ENCODE measurements at places on chromosomes 3 and 15.

GRCh38 chr15:80136854-80137253, 15.9 kb upstream of the FAH start:
- DNase-seq, result no peak

DNA sequence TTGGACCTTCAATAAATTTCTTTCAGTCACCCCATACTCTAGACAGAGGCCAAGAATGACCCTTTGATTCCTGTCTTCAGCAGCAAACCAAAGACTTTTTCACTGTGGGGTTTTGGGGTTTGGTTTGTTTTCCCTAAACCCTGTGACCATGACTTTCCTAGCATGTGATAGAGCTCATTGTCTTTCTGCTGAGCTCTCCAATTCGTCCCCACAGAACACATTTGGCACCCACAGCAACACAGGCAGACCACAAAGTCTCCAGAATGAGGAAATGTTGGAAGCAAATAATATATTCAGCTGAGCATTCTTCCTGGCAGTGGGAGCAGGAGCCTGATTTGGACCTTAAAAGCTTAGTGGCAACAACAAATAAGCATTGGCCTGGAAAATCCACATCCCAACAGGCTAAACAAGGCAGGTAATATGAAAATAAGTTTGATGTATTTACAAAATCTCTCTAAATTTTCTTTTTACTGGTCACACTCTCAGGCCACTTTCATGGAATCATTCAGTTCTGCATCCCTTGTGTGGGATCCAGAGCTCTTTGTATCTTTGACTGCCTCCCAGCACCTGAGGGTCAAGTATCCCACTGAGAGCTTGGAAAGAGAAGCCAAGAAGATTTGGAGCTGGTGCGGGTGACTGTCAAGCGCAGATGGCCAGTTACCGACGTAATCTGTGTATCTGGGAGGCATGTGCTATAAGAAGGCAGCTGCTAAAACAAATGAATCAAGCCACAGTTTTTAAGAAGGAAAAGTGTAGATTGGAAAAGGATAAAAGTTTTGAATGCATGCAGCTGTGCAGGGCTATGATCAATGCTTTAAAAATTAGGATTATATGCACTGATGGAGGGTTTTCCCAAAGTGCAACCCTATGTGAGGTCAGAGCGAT, 36.5 kb upstream of the CPB1 start:
- DNase-seq, result no peak

DNA sequence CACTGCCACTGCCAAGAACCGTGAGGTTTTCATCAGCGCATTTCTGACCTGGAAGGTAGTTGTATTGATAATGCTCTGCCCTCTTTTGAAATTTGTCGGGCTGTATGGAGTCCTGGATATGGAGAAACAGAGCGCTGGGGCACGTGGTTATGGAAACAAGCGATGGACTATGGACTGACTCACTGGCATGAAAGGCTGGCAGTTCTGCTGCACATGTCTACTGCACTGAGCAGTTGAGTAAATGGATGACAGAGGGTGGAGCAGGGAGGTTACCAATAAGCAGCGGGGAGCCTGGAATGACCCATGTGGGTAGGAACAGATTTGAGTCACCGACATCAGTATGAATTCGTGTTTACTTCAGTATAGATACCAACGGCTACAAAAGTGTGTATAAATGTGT, 429.5 kb downstream of the OCA2 start:
- DNase-seq, result no peak

GRCh38 chr15:101676921-101677329, 24.7 kb upstream of the TM2D3 start:
- DNase-seq, result no peak

GRCh38 chr3:196872316-196872715, 4.6 kb downstream of the SENP5 start:
- DNase-seq, result no peak

DNA sequence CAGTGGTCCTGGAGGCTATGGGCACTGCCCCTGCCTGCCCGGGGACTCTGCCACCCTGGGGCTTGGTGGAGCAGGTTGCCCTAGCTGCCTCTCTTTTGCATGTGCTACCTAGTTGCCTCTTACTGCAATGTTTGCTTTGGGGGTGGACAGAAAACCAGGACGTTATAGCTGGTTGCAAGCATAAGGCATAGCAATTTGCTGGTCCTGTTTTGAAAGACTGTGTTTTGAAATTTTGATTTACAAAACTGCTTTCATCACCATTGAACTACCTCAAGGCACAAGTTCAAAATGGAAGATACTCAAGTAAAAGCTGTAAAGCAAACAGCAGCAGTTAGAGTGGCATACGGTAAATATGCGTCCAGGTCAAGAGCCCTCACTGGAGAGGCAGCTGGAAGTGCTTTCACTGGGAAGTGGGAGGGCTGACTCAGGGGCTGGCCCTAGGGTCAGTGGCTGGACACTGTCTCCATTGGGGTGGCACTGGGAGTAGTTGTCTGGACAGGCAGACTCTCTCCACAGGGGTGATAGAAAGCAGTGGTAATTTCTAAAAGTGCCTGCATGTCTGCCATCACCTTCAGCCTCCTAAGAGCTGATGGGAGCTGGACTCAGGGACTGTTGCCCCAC, 138.1 kb downstream of the CHDH start:
- no peak for DNase-seq

DNA sequence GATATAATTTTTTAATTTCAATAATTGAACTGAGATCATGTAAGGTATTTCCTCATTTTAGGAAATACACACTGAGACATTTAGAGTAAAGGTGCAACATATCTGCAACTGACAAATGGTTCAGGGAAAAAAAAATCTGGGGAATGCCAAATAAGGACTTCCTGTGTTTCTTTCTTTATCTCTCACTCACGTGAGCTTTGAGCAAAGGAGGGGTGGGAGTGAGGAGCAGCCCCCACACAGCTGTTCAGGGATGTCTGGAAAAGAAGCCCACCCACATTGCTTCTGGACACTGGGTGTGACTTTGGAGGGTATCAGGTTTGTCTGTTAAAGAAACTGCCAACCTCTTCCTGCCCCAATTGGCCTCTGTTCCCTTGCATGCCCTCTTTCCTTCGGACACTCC, 5.6 kb upstream of the TP63 start:
- DNase-seq, result no peak

DNA sequence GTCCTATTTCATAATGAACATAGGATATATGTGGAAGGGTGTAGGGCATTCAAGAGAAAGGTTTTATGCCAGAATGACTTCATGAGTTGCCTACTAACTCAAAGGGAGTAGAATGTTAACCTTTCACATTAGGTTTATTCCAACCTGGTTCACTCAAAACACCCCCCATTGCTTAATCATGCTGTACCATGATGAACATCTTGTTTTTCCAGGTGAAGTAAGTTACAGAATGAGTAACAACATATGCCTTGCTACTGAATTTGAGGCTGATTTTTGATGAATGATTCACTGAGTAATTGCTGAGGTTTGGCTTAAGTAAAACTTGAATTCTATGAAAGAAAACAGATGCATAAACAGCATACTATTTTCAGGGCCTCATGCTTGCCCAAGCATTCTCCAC, 5.9 kb upstream of the CLDN16 start:
- DNase-seq, result no peak

DNA sequence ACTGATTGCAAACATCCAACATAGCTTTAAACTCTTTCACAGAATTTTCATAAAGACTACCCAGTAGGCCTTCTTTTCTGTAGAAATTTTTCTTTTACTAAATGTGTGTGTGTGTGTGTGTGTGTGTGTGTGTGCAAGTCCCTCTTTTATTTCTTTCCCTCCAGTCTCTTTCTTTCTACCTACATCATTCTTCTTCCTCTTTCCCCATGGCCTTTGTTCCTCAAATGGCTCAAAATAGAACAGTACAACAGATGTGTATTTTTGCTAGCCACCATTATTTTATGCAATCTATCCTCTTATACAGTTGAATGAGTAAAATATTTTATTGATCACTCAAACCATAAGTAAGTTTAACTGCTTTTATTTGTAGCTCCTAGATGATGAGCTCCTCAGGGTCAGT, 76.4 kb downstream of the USF3 start:
- no peak for DNase-seq

GRCh38 chr15:40048211-40048792, 9.3 kb upstream of the SRP14 start:
- no peak for DNase-seq

Data from D721Med (cell line).